ENCODE measurements at places on chromosomes 5 and 9.

- peak; percentile 16 for DNase-seq
These were observed 139.2 kb upstream of the SLC30A5 start for GRCh38 chr5:68954618-68954910.

DNA sequence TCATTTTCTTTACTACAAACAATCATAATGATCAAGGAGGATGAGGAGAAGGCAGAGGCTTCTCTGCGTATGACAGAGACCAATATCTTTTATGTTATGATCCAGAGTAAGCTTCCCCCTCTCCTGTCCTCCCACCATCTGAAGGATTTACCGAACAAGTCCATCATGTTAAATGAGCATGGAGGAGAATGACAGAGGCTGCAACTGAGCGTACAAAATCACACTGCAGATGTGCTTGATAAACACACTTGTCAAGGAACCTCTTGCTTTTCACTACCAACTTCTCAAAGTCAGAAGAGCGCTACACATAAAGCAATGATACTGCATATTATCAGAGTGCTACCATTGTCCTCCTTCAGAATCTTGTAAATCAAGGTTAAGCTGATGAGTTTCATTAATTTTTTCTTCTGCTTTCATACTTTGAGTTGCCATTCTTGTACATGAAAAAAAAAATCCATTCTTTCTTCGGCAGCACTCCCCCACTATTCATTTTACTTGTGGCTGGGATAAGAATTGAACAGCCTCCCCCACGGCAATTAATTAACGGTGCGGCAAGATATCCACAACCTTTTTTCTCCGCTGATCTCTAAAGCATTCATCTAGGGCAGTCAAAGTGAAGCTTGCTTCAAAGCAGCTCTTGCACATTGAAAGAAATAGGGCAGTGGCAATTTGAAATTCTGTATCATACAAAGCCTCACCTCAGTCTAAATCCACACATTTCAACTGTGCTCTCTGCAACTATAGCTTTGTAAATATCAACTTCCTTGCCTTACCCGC, 673.9 kb upstream of the DMAC1 start:
- DNase-seq: no peak

DNA sequence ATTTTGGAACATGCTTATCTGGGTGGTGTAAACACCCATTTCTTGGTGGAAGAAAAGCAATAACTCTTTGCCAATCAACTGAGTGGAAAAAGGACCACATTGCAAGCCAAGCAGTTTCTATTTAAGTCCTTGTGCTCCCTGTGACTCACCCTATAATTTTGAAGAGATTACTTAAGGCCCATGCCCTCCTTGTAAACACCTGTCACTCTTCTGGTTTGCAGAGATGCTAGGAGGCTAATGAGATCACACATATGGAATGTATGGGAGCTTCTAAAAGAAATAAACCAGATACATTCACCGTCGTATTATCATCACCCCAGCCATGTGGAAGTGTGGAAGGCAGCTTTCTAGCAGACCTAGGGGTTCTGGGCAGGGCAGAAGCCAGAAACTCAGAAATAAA, 337.1 kb downstream of the GADD45G start:
- peak; percentile 86 for DNase-seq

- peak; percentile 61 for DNase-seq
These were observed at the start of gene GGTA1 for GRCh38 chr9:121499427-121500164. TSS of gene GGTA1 (minus strand) at chr9:121499844. CDS start at chr9:121467922, 31,922 bp downstream.

DNA sequence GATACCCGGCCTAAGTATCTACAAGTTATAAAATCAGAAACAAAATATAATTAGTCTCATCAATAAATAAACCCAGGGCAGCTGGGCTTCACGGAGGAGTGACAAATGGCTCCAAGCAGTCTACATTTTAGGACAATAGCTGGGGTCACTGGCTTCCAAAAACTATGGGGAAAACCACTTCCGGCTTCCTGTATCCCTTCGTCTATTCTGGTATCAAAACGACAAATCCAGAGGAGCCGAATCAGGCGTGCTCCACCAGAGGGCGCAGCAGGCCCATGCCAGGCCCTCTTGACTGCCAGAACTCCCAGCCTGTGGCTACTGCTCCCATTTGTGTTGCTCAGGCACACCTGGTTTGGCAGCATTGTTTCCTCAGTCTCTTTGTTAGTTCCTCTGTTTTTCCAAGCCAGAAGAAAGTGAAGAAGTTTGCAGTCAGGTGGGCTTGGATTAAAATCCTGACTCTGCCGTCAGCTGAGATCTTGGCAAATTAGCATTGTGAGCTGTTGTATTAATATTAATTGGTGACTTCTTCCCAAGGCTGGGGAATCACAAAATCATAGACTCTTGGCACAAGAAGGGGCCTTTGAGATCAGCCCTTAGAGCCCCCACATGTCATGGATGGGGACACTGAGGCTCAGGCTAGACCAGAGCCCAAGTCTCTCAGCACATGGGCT, 11.6 kb upstream of the RAB14 start:
- DNase-seq: peak; percentile 89

- no peak for DNase-seq
These were observed 1.2 kb upstream of the DMRT1 start for GRCh38 chr9:840343-840742.

DNA sequence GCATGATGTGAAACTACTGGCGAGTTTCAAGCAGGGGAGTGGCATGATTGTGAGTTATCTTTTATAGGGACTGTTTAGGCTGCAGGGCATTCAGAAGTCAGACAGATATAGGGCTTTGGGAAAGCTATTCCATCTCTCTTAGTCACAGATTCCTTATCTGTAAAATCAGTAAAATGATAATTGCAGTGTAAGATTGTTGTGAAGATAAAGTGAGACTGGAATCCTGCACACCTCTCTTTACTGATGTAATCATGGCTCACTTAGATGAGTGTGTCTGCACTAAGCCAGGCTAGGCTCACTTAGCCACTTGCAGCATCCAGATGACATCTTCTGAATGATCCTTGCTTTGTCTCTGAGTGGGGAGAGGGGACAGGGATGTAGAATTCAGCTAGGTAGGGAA, 81.8 kb upstream of the MAMDC2 start:
- DNase-seq: peak; percentile 33

DNA sequence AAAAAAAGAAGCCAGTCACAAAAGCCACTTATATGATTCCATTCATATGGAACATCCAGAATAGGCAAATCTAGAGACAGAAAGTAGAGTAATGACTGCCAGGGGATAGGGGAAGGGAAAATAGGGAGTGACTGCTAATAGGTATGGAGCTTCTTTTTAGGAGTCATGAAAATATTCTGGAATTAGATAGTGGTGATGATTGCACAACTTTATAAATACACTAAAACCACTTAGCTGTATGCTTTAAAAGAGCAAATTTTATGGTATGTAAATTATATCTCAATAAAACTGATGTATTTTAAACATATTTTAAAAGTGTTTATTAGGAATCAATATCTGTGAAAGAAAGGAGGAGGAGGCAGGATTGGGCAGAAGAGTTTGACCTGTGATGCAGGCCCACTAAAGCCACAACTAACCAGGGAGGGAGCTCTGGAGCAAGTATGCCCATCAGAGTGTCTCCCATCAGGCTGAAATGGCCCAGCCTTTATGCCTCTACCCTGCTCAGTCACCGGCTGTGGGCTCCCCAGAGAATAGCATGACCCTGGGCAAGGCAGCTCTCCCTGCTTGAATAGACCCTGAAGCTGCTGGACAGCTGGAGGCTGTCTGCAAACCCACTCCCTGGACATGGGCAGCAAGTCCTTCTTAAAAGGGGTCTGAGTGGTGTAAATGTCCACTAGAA, 96.0 kb upstream of the SLC44A1 start:
- no peak for DNase-seq

DNA sequence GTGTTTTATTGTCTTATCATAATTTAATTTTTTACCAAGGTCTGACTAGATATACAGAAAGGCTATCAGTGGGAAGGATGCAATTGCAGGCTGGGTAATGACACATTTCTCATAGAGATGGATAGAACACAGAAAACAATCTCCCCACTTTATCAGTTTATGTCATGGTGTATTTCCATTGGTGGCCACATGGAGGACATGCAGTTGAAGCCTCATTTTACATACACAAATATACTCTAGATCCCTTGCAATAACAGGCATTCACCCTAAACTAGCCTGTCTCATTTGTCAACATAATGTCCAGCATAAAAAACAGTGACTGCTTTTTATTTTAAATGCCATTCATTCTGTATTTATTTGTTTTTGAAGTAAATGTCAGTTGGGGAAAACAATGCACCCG, 526.3 kb downstream of the GABRG2 start:
- DNase-seq: peak; percentile 2

DNA sequence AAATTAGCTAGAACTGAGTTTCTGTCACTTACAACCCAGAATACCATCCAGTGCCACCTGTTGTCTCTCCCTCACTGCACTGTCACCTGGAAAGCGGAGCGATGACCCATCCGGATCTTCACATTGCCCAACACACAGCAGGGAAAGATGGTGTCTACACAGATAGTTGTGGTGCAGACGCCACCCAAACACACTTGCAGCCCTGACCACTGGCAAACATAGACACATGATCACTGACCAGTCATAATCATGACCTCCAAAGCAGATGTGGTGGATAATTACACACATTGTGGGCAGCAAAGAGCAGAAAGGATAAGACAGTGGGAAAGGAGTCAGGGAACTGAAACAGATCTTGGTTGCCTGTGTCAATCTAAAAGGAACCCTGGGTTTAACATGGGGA, 64.7 kb downstream of the GABBR2 start:
- no peak for DNase-seq

DNA sequence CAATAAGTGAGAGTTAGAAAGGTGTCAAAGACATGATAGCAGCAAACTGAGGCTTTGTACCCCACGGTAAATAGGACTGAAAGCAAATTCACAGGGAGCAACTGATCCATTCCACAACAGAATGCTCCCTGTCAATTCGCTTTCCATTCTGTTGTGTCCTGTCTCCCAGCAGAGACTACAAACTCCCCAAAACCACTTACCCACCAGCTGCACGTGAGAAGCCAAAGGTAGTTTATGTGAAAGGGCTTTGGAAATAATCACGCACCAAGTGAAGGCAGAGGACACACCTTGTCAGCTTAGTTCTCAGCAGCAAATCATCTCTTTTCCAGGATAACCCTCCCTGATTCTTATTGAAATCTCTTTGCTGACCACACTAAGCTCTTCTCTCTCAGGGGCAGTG, 46.6 kb upstream of the IL17B start:
- no peak for DNase-seq

- DNase-seq: no peak
These were observed 11.3 kb downstream of the C5orf15 start for GRCh38 chr5:133957080-133957479.

GRCh38 chr9:115291841-115292240, 173.9 kb upstream of the TNC start:
- DNase-seq: peak; percentile 90

DNA sequence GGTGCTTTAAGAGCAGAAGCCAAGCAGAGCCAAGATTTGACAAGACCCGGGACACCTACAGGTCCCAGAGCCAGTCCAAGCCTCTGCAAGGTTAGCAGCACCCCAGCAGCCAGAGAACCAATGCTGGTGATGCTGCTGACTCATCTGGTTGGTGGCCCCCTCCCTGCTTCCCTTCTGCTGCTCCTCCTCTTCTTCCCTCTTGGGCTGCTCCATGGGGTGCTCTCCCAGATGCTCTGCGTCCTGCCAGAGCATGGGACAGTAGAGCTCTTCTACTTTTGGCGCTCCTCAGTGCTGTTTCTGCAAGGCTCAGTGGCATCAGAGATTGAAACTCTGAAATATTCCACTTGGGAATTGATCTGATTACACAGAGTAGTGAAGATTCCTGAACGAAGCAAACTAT, 76.1 kb upstream of the SAP30L start:
- no peak for DNase-seq

- DNase-seq: peak; percentile 48
These were observed 61.7 kb downstream of the MRPL36 start for GRCh38 chr5:1737790-1738405.

GRCh38 chr5:91182763-91183162, 200.4 kb downstream of the ARRDC3 start:
- peak; percentile 52 for DNase-seq

- peak; percentile 60 for DNase-seq
These were observed 942 bp downstream of the PHF2 start for GRCh38 chr9:93577078-93577974.

DNA sequence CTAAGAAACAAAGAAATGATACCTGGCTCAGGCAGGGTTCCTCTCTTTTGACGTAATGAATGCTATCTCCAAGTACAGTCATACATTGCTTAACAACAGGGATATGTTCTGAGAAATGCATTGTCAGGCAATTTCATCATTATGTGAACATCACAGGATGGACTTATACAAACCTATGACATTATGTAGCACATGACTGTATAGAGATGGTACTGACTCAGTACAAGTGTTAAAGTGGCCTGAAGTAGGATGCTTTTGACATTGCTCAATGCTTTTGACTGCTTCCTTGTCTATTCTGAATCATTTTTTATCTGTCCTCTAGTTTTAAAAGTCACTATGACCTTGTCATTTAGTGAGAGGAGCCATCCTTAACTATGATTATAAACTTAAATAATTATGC, 147.6 kb downstream of the NR2F1-AS1 start:
- DNase-seq: peak; percentile 92

DNA sequence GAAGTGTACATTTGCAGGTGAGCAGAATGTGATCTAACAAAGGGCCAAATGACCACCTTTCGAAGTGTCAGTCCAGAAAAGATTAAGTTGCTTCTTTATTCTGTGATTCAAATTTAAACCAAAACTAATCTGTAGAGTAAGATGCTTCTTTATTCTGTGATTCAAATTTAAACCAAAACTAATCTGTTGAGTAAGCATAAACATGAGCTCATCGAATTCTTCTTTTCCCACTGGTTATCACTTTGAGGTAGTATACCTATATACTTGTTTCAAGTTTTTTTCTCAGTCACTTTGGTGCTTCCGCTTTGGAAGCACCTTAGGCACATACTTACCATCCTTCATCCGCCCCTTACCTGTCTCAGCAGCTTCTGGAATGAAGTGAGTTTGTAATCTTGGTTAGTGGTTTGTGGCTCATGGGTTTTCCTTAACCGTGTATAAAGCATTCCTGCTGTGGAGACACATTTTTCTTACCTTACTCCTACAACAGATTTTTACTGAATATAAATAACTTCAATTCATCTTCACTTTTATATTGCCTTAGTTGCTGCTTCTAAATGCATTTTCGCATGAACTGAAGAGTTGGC, 40.7 kb upstream of the CTXN3 start:
- DNase-seq: peak; percentile 13

- DNase-seq: peak; percentile 52
These were observed 303.3 kb upstream of the PRDM9 start for GRCh38 chr5:23204111-23204510.

DNA sequence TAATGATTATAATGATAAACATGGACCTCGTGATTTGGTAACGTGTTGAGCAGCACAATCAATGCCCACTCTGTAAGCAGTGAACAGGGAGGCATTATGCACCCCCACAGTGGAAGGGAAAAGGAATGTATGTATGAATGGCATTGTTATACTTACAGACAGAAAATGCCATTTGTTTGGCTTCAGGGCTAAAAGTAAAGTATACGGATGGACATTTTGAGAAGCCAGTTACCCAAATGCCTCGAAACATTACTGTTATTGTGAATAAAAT, 260.2 kb upstream of the PPP1R2B start:
- DNase-seq: no peak

DNA sequence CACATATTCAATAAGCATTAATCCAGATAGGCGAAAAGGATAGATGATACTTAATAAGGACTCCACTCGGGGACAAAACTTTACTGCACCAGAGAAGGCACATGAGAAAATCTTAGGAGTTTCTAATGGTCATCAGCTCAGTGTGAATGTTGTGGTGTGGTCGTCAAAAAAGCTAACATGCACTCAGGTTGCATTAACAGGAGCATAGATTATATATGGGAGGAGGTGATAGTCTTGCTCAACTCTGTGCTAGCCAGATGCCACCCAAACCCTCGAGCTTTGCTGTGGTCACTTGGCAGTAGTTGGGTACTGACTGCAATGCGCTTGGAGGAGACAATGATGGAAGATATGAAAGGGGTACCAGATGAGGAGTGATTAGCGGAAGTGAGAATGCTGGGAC, 8.6 kb upstream of the COL27A1 start:
- no peak for DNase-seq

All from epithelial cell of esophagus (primary cell).